ENCODE measurements at places on chromosomes 7 and 10. TPM values are rescaled to one million over a fixed set of nuclear protein-coding genes. Genes with fewer than 3 reads are reported as not detected.

The CYP3A5 gene
- total RNA-seq: not detected

DNA sequence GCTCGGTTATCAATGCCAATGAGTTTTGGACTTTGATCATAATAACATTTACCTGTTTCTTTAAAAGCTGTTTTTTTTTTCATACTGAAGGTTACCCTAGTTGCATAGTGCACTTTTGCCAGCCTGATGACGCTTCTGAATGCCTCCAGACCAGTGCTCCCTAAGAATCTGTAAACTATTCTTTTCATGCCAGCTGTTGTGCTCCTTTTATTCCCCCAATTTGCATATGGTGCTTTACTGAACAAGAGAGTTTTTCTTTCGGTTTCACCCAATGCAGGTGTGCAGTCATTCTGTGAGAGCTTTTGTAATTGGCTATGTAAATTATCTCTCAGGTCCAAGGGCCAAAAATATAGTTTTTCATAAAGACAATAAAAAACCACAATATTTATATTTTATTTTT, 48.1 kb upstream of the GLCCI1 start:
- H3K27ac ChIP-seq: no peak overlapping the region
- H3K4me3 ChIP-seq: no peak overlapping the region
- H3K27me3 ChIP-seq: no peaks in the 10 kb centered on the region
- H3K36me3 ChIP-seq: no peaks in the 10 kb centered on the region
- no peaks in the 10 kb centered on the region for H3K4me1 ChIP-seq

GRCh38 chr10:131169146-131169545, 142.4 kb downstream of the TCERG1L start:
- no peak overlapping the region for H3K27ac ChIP-seq
- no peaks in the 10 kb centered on the region for H3K4me1 ChIP-seq
- DNase-seq: no peak

The DUS4L gene
- 2.5 TPM for total RNA-seq

DNA sequence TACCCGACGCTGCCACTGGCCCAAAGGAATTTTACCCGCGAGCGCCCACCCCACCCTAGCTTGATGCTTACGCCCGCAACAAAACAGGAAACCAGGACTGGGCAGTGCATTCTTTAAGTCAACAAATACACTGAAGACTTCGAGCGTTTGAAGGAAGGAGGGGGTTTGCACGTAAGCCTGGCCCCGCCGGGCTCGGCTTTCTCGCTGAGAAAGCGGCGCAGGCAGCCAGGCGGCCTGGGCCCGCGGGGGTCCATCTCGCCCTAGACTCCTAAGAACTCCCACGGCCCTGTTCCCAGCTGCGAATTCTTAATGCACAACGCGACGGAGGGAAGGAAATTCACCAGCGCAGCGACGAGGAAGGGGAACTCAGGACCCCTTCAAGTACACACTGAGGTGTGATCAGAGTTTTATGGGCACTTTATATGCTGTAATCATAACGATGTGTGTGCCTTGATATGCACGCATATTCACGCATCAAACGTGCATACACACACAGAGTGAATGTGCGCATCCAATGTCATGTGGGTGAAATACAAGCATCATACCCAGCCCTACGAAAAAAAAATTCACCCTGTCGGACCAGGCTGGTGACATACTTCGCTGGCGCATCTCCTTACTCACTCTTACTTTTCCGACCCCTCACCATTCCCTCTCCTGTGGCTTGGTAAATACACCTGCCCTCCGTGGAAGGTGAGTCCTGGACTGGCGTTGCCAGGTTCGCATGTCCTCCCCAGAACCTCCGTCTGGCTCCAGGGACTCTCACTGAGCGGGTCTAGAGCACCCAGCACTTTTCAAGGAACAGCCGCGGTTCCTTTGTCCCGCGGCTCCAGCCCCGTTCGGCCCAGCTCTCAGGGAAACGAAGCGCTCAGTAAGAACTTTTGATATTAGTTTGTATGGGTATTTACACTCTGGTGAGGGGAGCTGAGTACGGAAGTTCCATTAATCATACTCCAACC, 5.7 kb upstream of the HOXA13 start:
- H3K27ac ChIP-seq: no peak overlapping the region
- no peaks in the 10 kb centered on the region for H3K4me1 ChIP-seq
- H3K36me3 ChIP-seq: no peaks in the 10 kb centered on the region
- peak overlapping the region; percentile 61 for H3K4me3 ChIP-seq
- peak; percentile 18 for DNase-seq

- H3K4me3 ChIP-seq: no peak overlapping the region
- H3K27ac ChIP-seq: no peak overlapping the region
- H3K4me1 ChIP-seq: no peaks in the 10 kb centered on the region
Measured at GRCh38 chr10:84214612-84215235, 10.6 kb downstream of the LRIT2 start.

DNA sequence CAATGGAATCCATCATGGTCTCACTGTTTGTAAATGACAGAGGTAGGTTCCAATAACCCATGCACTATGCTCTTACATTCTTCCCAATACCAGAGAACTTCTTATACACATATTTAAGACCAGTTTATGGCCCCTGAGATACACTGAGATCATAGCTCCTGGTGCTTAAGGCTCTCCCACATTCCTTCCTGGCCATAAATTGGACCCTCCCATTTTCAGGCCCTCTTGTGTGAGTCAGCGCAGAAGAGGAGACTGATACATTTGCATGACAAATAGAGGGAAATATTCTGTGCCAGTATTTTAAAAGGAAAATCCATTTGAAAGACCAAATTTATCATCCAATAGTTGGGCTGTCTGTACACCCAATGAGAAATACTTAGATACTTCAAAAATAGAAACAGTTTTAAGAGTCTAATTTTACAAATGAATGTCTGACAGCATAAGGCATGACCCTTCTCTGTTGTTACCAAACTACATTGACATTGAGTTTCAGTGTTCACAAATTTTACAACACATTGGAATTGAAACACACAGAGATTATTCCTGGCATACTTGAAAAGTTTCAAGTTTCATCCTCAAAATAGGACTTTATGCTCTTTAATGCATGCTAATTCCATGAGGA, 35.3 kb downstream of the SLC16A9 start:
- no peaks in the 10 kb centered on the region for H3K4me1 ChIP-seq
- peak; percentile 66 for DNase-seq
- H3K36me3 ChIP-seq: no peaks in the 10 kb centered on the region

The C10orf90 gene
- 0.22 TPM for total RNA-seq

The BEND7 gene
- total RNA-seq: 5.8 TPM

GRCh38 chr7:138799336-138800000, 1.5 kb upstream of the ATP6V0A4 start:
- no peaks in the 10 kb centered on the region for H3K4me1 ChIP-seq
- no peak for DNase-seq
- H3K27ac ChIP-seq: no peak overlapping the region
- peaks cover 28% of the 10 kb centered on the region for H3K27me3 ChIP-seq
- H3K36me3 ChIP-seq: no peaks in the 10 kb centered on the region

DNA sequence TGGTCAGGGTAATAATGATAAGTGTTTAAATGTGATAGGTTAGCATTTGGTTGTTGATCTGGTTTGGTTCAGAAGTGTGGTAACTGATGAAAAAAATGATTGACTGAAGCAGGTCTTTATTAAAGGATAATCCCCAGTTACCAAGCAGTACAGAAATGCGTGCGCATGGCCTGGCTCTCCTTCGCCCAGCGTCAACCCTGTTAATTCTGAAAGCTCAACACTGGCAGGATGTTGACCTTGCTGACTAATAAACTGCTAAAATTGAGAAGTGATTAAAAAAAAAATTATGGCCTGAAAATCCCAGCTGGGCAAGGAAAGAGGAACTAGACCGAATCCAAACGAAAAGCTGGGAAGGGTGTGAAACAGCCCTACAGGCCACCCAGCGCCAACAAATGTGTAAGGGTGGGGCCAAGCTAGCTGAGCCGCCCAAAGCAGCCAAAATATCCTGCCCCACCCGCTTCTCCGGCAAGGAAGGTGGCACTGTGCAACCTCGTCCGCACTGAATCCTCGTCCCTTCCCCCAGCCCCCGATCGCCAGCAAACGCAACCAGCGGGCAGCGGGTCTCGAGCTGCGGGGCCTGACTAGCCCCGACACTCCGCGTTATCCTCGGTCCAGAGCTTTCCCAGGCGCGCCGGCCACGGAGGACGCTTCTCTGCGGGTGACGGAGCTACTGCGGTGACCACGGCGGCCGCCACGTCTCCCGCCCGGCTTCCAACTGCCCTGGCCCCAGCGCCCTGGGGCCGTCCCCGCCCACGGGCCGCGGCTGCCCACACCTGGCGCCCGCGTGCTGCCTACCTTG, 561 bp downstream of the SHTN1 start:
- DNase-seq: peak; percentile 72
- H3K27me3 ChIP-seq: no peaks in the 10 kb centered on the region
- H3K27ac ChIP-seq: peak overlapping the region; percentile 1
- H3K4me1 ChIP-seq: 0 out of 2 replicates have a peak, but pooled peaks cover 3% of the 10 kb centered on the region
- no peaks in the 10 kb centered on the region for H3K36me3 ChIP-seq
- peak overlapping the region; percentile 85 for H3K4me3 ChIP-seq

- H3K27ac ChIP-seq: no peak overlapping the region
- DNase-seq: peak; percentile 56
- H3K4me1 ChIP-seq: 0 out of 2 replicates have a peak, but pooled peaks cover 4% of the 10 kb centered on the region
- no peak overlapping the region for H3K4me3 ChIP-seq
- no peaks in the 10 kb centered on the region for H3K27me3 ChIP-seq
- no peaks in the 10 kb centered on the region for H3K36me3 ChIP-seq
Measured at GRCh38 chr10:35739998-35740397, 97.9 kb upstream of the FZD8 start.

The DBNL gene
- total RNA-seq: 175 TPM

- H3K4me3 ChIP-seq: no peak overlapping the region
- H3K4me1 ChIP-seq: peaks cover 11% of the 10 kb centered on the region
- no peaks in the 10 kb centered on the region for H3K36me3 ChIP-seq
- no peak for DNase-seq
- no peak overlapping the region for H3K27ac ChIP-seq
Measured at GRCh38 chr7:40530292-40530691, 395.5 kb downstream of the SUGCT start.

DNA sequence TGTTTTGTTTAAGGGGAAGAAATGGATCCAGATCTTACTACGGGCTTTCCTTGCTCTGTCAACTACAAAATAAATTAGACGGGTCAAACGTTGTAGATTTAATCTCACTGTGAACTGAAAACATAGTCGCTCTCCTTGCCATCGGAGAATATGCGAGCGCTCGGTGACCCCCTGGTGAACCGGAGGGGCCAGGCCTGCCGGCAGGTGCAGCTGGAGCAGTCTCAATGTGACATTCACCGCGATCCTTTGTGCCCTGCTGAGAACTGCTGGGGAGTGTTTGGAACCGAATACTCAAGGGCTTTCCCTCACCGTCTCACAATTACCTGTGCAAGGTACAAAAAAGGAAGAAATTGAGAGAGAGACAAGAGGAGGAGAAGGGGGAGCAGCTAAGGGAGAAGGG, 174.1 kb upstream of the GPR26 start:
- no peak overlapping the region for H3K4me3 ChIP-seq
- no peak overlapping the region for H3K27ac ChIP-seq
- no peaks in the 10 kb centered on the region for H3K4me1 ChIP-seq
- no peaks in the 10 kb centered on the region for H3K27me3 ChIP-seq

- H3K27ac ChIP-seq: no peak overlapping the region
- H3K4me3 ChIP-seq: no peak overlapping the region
- H3K27me3 ChIP-seq: no peaks in the 10 kb centered on the region
- H3K4me1 ChIP-seq: no peaks in the 10 kb centered on the region
- H3K36me3 ChIP-seq: no peaks in the 10 kb centered on the region
Measured at GRCh38 chr7:69359003-69359700, 239.1 kb upstream of the AUTS2 start.

The OR9A2 gene
- total RNA-seq: not detected

- DNase-seq: no peak
- no peaks in the 10 kb centered on the region for H3K36me3 ChIP-seq
- H3K27ac ChIP-seq: no peak overlapping the region
- H3K4me3 ChIP-seq: no peak overlapping the region
- no peaks in the 10 kb centered on the region for H3K4me1 ChIP-seq
Measured at GRCh38 chr10:67110286-67110685, 184.4 kb downstream of the LRRTM3 start.

The OR2A42 gene
- total RNA-seq: 0.32 TPM
